ENCODE measurements at places on chromosomes 11 and 22. TPM values are rescaled to one million over a fixed set of nuclear protein-coding genes. Genes with fewer than 3 reads are reported as not detected.

ANO9 gene
- 10.7 TPM for total RNA-seq

WBP2NL gene
- not detected for total RNA-seq

SPON1 gene
- total RNA-seq, result 0.17 TPM

VPS37C gene
- 9.7 TPM for total RNA-seq

TPBGL gene
- total RNA-seq, result 0.17 TPM

OR8A1 gene
- not detected for total RNA-seq

DNA sequence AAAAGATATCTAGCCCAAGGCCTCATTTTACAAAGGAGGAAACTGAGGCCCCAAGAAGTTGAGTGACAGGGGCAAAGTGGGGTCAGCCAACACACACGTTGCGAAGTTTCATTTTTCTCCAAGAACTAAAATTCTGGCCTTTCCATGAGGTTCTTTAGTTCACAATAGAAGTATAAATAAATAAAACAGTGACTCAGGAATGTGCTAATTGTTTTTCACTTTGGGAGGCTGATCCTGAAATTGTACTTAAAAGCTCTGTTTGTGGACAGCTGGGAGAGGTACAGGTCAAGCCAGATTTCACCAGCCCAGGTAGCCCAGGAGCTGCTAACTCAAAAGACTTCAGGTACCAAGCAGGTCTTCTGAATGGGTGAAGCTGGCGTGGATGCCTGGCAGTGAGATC lies 105.2 kb downstream of the TRAF6 start:
- DNase-seq, result peak; percentile 39

DNA sequence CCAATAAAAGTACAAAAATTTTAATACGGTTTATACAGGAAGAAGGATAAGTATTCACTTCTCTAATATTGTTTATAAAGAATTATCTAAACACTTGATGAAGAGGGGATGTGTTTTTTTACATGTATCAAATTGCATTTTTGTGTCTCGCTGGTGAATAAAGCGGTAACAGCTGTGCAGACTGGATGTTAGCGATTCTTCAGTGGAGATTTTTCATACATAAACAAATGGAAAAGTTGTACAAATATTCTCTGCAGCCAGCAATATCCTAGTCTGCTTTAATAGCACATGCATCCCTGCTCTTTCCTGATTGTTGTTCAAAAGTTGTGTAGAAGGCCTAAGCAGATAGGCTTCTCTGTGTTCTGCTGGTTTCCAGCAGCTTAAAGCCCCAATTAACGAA lies 369.3 kb downstream of the SOX6 start:
- no peak for DNase-seq

DNA sequence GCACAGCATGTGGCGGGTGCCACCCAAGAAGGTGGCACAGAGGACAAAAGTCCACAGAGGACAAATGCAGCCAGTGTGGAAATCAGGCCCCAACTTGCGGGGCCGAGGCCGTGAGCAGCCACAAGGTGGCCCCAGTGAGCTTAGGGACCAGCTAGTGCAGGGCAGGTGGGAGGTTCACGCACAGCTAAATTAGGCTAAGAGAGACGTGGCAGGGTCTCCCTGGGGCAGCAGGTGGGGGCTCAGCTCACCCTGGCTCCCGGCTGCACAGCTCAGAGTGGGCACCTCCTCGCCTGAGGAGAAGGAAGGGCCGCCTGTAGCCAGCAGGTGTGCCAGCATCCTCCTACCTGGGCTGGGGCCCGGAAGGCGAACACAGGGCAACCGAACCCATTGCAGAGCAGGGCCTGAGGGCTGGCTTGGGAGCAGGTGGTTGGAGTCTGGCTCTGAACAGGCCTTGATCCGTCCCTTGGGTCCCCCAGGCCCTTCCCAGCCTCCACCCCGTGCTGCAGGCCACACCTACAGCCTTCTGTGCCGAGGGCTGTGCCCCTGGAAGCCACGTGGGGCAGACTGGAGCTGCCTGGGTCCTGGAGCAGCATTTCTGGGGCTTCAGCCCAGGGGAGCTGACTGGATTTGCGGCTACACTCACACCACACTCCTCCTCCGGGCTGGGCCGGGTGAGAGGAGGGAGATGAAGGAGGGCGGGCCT lies 26.1 kb upstream of the CELSR1 start:
- DNase-seq, result peak; percentile 76

GRCh38 chr22:50091092-50091768 lies 1.4 kb downstream of the MOV10L1 start:
- no peak for DNase-seq

DNA sequence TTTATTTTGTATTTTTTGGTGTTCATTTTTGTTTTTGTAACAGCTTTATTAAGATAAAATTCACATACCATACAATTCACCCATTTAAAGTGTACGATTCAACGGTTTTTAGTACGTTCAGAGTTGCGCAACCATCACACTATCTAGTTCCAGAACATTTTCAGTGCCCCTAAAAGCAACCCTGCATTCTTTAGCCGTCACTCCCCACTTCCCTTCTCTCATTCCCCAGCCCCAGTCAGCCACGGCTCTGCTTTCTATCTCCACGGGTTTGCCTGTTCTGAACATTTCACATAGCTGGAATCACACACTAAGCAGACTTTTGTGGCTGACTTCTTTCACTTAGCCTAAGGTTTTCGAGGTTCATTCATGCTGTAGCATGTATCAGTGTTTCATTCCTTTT lies 9.6 kb upstream of the KCNQ1OT1 start:
- DNase-seq, result no peak

- DNase-seq, result no peak
Observed at GRCh38 chr11:73149105-73149504, 7.0 kb upstream of the FCHSD2 start.

DNA sequence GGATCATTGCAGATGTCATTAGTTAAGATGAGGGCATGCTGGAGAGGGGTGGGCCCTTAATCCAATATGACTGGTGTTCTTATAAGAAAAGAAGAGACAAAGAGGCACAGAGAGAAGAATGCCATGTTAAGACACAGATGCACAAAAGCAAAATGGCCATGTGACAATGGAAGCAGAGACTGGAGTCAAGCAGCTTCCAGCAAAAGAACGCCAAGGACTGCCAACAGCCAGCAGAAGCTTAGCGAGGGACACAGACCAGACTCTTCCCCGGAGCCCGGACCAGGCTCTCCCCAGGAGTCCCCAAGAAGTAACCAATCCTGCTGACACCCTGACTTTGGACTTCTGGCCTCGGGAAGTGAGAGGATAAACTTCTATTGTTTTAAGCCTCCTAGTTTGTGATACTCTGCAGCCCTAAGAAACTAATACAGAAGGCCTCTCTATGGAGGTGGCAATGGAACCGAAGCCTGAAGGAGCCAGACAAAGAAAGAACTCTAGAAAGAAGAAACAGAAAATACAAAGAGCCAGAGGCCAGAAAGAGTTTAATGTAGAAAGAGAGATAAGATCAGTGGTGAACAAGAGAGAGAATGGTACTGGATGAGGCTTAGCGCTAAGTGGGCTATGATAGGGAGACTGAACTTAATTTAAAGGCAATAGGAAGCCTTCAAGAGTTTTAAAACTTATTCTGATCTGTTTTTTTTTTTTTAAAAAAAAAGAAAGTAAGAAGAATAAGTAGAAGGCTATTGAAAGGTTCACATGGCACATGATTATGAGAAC lies 27.7 kb downstream of the PRCP start:
- no peak for DNase-seq

DNA sequence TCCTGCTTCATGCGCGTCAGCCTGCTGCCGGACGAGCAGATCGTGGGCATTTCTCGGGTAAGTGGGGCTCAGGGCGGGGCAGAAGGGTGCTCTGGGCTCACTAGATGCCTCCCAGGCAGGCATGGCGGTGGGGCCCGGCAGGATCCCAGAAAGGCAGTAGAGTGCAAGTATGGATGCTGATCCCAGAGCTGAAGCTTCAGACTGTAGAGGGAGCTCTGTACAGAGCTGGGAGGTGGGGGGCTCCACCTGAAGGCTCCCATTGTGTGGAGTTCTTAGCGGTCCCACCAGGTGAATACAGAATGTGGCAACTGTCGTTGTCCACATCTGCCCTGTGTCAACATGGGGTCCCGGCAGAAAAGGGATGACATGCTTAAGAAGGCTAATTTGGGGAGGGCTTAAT lies 16.5 kb upstream of the RHOD start:
- DNase-seq, result no peak

DNA sequence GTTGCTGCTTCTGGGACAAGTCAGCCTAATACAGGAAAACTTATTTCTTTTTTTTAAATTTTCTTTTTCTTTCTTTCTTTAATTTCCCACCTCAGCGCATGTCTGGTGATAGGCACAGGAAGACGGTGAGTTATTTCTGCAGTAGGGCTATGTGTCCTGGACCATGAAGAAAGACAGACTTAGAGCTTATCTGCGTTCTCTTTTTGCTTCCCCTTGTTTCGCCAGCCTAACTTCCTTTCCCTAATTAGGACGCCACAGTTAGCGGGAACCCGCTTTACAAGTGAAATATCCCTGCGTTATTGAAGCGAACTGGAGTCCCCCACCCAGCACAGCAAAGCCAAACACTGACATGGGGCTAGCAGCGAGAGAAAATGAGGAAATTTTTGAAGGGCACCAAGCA lies 8.6 kb downstream of the OR6M1 start:
- DNase-seq, result no peak

DNA sequence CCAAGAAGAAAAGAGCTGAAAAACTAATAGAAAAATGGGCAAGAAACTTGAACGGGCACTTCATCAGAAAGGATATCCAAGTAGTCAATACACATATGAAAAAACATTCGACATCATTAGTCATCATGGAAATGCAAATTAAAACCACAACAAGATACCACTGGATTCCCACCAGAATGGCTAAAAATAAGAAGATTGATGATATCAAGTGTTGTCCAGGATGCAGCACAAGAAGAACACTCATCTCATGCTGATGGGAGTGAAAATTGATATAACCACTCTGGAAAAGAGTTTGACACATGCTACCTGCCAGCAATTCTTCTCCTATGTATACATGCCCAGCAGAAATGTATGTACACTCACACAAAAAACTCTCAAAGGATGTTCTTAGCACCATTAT lies 26.9 kb upstream of the SCUBE2 start:
- no peak for DNase-seq

DNA sequence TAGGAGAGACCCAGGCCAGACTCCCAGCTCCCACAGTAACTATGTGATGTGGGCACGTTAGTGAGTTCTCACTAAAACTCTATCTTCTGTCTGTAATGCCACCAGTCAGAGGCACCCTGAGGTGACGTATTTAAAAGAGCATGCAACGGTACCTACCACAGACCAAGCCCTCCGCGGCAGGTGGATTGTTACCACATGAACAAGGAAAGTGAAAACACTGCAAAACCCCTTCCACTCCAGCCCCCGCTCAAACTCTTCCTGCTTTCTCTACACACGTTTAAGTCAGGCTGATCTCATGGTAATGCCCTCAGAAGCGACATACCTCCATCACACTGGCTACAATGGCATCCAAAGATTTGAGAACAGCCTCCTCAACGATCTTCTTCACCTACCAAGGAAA lies 36.7 kb downstream of the SERPIND1 start:
- no peak for DNase-seq

DNA sequence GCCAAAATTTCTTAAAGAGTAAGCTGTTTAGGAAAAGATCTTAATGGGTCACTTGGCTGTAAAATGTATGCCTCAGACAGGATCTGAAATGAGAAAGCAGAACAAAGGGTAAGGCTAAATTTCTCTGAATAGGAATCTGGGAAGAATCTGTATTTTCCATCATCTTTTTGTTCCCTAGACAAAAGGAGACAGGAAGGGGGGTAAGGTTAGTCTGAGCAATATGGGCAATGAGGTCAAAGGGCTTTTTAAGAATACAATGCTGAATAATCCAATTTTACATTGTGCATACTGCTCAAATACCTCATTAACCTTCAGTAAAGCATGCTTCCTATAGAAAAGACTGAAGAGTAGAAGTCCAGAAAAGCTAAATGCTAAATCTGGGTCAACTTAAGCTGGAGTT lies 34.6 kb downstream of the CLDN25 start:
- DNase-seq, result peak; percentile 46

DNA sequence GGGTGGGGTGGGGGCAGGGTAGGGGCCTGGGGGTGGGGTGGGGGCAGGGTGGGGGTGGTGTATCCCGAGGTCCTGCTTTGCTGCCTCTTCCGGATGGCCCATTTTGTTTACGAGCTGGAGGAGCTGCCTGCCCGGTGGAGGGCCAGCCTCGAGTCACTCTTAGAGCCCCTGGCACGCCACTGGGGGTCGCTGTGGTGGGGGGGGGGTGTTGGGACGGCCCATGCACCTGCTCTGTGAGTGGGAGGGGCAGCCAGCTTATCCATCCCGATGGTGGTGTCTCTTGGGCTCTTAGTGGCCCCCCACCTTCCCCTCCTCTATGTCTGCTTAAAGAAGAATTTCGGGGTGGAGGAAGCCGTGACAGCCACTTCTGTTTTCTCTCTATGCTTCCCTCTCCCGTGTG lies 24.6 kb downstream of the MRGPRD start:
- DNase-seq, result peak; percentile 37

GRCh38 chr11:44623731-44624491 lies 58.4 kb downstream of the CD82 start:
- DNase-seq, result peak; percentile 68

DNA sequence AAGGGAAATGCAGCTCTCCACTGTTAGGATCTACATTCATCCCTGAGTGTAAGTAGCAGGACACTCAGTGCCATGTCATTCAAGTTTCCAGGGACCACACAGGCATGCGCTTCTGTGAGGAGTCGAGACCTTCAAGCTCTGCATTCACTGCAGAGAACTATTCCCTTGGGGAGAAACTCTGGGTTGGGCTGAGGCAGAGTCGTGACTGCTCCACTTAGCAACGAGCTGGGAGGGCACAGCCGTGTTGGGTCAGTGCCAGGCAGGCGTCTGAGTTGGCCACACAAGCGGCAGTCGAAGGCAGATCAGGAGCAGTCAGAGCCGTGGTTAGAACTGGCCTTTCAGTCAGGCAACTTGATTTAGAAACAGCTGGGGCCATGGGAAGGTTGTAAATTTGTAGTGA lies 14.7 kb downstream of the MPEG1 start:
- DNase-seq, result no peak

- DNase-seq, result peak; percentile 89
Observed at GRCh38 chr11:29452146-29452545, 564.7 kb downstream of the KCNA4 start.

- peak; percentile 11 for DNase-seq
Observed at GRCh38 chr11:134223121-134223520, 646 bp downstream of the NCAPD3 start.

DNA sequence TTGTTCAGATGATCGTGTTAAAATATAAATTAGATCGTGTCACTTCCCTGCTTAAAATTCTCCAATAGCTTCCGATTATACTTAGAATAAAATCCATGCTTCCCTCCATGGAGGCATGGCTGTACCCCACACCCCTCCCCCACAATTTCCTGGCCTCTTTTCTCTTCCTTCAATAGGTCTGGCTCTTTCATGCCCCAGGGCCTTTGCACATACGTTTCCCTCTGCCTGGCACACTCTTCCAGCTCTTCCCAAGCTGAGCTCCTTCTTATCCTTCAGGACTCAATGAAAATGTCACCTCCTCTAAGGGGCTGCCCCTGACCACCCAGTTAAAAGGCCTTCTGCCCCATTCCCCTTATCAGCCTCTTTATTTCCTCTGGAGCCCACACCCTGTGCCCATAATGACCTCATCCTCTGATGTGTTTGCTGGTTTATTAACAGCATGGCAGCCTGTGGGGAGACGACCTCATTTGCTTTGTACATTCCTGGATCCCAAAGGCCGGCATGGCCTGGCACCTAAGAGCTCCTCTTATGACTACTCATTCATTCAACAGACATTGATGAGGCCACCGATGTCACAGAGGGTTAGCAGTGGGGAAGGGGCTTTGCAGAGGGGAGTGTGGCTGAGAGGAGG lies 9.0 kb upstream of the FLRT1 start:
- no peak for DNase-seq
